Thoracic aorta (tissue), 2 donors: ENCODE measurements at places on chromosomes 16 and 17.

DNA sequence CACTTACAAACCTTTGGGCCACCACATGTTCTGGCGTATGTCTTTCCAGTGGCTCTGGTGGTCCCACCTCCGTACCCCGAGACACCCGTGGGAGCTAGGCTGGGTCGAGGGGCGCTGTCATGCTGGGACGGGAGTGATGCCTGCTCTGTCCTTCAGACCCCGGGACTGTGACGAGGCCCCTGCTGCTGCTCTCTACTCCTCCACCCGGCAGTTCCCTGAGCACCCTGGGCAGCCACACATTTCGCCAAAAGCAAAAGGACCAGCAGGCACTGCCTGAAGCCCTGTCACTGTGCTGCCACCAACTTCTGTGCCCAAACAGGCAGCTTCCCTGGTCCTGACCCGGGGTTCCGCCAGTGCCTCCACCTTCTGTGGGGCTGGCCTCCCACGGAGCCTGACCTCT, 15.5 kb downstream of the DOC2B start:
- no peak for DNase-seq

GRCh38 chr17:19359151-19359550, 3.4 kb downstream of the B9D1 start:
- DNase-seq: no peak

DNA sequence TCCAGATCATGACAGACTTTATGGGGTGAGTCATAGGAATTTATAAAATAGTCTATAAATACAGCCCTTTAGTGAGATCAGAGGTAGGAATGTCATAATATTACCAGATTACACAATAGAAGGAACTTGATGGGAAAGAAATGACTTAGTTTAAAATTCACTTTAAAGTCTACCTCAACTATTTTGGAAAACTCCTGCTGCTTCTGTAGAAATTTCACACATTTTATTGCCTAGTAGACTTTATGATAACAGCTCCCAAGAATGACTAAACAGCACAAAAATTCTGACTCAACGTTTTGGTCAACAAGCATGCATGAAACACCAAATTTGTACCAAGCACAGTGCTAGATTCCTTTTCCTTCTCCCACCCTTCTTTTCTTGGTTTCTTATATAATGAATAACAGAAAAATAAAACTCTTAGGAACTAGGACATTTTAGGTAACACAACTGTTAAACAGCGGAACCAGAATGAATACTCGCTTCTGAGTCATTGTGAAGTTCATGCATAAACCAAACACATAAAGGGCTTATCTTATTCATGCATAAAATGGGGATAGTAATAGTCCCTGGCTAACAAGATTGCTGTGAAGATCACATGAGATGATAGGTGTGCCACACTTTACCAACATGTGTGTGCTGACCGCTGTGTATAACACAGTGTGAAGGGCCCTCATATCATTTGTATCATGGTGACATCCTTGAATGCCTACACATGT, 243.9 kb downstream of the CDH8 start:
- no peak for DNase-seq

DNA sequence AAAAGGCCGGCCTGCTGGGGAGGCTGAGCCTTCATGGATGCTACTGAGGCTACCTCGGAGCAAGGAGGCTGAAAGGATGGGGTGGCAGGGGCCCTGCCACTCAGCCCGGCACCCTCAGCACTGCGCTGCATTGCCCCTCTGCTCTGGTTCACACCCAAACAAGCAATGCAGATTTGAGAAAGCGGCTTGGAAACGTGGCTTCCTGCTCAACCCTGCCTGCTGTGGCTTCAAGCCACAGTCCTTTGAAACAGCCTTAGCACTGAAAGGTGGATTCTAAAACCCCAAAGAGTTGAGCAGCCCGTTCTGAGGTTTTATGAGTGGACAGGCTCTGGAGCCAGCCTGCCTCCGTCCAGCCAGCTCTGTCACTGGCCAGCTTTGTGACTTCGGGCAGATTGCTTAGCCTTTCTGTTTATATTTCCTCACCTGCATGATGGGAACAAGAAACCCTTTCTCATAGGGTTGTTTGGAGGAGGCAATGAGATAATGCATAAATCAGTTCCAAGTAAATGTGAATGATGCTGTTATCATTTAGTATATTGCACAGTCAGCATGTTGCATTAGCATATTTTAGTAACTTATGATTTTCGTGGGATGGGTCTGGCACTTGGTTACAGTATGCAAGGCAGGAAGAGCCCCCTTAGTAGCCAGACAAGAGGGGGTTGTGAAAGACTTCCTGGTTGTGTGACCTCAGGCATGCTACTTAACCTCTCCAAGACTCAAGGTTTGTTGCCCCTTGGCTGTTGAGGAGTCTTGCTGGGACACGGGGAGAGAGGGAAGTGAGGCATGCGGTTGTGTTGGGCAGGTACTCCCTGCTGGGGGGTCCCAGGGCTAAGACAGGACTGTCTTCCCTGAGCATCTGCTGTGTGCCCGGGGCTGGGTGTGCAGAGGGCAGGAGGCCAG, 23.6 kb downstream of the CRISPLD2 start:
- no peak for DNase-seq

DNA sequence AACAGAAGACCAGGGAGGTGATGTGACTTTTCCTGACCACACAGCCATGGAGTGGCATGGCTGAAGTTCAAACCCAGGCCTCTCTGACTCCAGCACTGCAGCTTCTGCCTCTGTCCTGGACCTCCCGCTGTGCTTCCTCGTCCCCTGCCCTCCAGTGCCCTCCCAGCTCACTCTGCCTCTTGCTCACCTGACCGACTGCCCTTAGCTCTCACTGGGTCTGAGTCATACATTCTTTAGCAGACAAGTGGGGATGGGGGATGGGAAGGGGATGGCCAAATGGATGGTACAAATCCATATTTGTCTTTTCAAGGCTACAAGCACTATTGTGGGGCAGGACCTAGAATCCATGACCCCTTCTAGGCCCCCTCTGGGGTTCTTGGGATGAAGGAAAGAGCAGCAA, 33.0 kb downstream of the PITPNM3 start:
- DNase-seq: no peak

DNA sequence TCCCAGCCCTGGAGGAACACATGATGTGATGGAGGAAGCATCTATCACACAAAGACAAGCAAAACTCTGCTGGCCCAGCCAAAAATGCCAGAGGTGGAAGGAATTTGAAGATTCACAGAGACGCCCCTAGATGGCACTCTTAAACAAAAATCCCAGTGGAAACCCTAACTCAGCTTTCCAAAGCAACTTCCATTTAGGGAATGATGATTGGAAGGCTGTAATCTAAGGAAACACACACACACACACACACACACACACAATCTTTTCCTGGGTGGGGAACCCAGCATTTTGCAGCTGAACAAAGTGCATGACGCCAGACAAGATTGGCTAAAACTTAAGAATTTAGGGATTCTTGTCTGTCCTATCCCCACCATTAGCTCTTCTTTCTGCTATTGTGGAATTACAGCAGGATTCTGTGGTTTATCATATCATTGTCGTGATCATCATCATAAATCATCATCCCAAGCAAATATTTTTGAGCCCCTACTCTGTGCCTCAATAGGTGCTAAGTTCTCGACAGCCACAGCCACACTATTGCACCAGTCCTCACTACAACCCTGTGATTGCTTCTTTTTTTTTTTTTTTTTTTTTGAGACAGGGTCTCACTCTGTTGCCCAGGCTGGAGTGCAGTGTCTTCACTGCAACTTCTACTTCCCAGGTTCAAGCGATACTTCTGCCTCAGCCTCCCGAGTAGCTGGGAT, 1.6 kb upstream of the LDAF1 start:
- DNase-seq: no peak

DNA sequence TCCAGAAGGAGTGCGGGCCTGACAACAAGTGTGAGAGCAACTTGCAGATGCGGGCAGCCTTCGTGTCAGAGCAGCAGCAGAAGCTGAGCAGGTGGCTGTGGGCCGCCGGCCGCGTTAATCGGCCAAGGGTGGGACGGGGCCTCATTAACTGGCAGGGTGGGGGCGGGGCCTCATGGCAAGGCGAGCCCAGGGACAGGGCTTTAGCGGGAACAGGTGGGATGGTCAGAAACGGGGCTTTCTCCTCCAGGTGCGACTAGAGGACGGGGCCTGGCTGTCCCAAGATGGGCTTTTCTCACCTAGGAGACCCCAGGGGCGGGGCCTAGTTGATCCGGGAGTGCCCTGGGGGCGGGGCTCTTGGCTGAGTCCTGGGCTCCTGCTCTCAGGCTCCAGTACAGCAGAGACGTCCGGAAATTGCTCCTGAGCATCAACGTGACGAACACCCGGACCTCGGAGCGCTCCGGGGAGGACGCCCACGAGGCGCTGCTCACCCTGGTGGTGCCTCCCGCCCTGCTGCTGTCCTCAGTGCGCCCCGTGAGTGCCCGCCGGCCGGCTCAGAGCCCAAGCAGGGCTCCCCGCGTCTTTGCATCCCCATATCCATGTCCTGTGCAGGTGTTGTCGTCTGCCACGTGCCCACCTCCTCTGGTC, 18.4 kb upstream of the PDK2 start:
- DNase-seq: no peak

DNA sequence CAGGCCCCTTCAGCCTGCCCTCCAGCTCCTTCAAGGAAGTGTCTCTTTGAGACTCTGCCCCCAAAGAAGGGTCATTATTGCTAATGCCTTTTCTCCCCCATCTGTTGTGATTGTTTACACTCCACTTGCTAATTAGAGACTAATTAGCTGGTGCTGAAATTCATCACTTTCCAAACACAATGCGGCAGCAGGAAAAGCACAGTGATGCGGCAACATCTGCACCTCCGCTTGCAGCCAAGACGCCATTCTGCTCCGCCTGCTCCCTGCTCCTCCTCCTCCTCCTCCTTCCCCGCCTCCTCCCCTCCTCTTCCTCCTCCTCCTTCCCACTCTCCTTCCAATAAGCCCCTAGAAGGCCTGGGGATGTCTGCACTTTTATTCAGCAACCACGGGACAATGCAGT, 110.5 kb downstream of the SDK2 start:
- no peak for DNase-seq
